ENCODE measurements at places on chromosomes 3 and 15. TPM values are rescaled to one million over a fixed set of nuclear protein-coding genes. Genes with fewer than 3 reads are reported as not detected.

DNA sequence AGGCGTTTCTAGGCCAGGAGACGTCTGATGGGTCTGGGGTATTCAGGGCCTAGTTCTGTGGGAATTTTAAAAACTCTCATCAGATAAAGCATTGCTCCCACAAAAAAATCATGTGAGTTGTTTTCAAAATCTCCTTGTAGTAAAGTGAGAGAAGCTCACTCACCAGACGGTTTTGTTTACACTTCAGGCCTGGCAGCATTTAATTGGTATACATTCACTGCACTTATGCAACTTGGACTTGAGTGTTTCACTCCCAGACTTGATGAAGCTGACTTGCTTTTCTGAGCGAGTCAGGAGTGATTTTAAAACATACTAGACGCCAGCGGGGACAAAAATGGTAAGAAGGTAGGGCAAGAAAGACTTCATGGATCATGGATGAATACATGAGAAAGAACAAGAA lies 75.2 kb downstream of the SLCO3A1 start:
- DNase-seq: no peak

CPNE4 gene
- total RNA-seq: not detected

RHOA gene
- total RNA-seq: 251 TPM

GRCh38 chr3:186261638-186262037 lies 100.4 kb downstream of the DGKG start:
- no peak for DNase-seq

DNA sequence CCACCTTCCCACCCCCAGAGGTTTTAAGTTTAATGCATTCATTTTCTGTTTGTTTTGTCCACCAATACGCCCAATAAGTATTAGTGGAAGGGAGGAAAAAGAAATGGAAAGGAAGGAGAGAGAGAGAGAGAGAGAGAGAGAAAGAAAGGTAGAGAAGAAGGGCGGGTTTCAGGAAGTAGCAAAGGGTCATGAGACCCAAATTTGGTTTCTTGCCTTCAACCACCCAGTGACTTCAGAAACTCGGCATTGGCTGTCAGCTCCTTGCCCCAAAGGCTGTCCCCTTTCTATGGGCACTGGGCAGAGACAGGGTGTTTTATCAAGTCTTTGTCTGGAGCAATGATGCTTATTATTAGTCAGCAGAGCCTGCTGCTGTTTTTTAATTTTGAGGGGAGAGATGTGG lies 13.5 kb upstream of the NR1D2 start:
- no peak for DNase-seq
